Liver (tissue), 10 donors: ENCODE measurements at places on chromosomes 1 and 21.

- no peak for DNase-seq
Observed at GRCh38 chr1:234698686-234699085, 88.7 kb upstream of the IRF2BP2 start.

DNA sequence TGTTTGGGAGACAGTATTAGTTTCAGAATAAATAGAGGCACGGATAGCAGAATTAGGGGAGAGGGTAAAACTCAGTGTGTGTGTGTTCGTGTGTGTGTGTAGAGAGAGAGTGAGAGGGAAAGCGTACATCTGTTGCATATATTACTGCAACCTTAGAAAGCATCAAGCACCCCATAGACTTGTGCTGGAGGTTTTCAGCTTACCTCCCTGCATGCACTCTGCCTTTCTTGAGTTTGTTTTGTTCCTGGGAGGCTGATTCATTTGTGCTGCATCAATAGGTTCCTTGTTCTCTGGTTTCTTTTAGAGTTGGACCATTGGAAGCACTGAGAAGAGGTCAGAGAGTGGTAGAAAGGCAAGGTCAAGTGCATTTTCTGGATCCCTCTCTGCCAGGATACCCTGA, 104.4 kb upstream of the KCNK1 start:
- no peak for DNase-seq

DNA sequence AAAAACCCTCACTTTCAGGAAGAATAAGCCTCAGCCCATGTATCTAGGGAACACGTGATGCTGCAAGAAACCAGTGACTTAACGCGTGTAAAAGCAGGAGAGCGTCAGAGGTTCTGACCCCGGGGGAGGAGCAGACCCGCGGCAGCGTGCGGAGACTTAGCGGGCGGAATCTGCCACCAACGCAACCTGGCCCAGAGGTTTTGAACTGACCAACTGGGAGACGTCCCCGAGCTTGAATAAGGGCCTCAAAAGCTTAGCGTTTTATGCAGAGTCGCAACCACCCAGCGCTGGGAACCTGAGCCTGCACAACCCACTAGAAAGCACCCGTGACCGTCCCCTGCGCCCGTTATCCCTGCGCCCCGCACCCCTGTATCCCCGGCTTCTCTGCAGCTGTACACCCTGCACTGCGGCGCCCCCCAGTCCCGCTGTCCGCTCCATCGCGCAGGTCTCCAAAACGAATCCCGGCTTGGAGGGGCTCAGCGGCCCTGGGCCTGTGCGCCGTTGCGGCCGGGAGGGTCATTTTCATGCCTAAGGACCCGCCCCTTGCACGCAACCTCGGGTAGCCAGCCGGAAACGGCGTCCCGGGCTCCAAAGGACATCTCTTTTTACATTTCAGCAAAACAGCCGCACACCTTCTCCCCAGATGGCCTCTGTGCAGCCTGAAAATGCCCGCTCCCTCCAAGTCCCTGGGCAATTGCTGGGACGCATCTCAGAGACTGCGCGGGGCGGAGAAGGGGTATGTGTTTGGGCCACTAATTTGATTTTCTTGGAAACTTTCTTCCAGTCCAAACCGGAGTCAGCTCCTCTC, 29.4 kb upstream of the TRIM17 start:
- no peak for DNase-seq

DNA sequence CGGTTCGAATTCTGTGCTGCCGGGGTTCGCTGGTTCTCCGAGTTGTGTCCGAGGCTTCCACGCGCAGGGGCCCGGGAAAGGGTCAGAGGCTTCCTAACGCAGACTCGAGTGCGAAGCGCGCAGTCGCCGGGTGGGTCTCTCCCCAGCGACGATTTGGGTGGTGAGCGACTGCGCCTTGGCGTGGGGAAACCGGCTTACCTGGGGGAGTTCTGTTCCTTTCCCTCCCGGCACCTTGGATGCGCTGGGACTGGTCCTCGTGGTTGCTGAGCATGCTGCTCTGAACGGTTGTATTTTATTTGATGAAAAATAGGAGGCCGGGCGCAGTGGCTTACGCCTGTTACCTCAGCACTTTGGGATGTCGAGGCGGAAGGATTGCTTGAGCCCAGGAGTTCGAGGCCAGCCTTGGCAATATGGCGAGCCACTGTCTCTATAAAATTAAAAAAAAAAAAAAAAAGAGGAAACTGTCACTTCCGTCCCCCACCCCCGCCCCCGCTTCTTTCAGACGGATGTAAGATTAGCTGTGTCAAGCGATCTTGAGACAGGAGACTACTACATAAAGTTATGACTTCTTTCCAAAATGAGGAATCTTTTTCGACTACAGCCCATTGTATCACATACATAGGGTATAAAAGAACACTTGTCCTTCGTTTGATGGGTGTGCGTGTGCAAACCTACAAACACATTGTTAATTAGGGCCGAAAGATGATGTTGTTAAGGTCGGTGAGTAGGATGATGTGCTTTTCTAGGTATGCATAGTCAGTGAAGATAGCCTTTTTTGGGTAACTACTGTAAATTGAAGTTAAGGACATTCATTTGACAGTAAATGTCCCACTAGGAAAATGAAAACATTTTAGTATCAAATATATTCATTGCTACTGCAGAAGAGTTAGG, at the start of gene CCDC18:
Gene CCDC18, plus strand, starts transcription at position 2 of the 891 bp plus-strand sequence. CDS start 2,638 bp downstream, outside the sequence.
- no peak for DNase-seq

- no peak for DNase-seq
Observed at GRCh38 chr1:167880580-167881021, 33.3 kb downstream of the ADCY10 start.

GRCh38 chr1:6300342-6301048, 39.6 kb upstream of the GPR153 start:
- DNase-seq = no peak

DNA sequence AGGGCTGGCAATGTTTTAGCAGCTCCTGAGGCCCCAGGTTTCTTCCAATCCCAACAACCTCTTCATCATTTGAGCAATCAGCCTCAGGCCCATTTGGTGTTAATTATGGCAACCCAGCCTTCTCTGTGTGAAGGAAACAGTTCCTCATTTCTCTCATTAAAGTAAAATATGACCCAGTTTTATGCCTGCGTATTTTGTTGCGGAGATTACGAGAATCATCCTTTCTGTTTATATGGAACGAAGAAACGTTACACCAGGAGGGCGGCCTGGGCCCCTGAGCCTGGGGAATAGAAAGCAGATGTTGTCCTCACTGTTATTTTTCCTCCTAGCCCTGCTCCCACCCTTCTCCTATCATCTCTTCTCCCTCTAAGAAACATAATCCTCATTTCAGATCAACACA, 332.2 kb upstream of the USP24 start:
- DNase-seq = no peak

- DNase-seq = no peak
Observed at GRCh38 chr1:27360159-27361043, 6.4 kb downstream of the MAP3K6 start.

DNA sequence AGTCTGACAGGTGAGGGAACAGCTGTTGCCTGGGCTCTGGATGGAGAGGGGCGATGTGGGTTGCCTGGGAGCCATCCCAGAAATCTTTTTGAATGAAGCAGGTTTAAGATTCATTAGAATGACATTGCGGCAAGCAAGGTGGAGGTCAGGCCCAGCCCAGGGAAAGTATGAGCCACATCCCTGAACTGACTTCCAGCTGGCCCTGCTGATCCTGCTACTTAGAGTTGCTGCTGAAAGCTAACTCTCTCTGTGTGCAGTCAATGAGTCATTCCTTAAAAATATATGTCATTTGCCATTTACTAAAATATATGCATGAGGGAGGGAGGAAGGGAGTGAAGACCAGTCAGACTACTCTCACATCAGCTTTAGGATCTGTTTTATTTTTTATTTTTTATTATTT, 54.3 kb upstream of the RAB3GAP2 start:
- DNase-seq = no peak
